ENCODE measurements at places on chromosomes 1 and 21.

DNA sequence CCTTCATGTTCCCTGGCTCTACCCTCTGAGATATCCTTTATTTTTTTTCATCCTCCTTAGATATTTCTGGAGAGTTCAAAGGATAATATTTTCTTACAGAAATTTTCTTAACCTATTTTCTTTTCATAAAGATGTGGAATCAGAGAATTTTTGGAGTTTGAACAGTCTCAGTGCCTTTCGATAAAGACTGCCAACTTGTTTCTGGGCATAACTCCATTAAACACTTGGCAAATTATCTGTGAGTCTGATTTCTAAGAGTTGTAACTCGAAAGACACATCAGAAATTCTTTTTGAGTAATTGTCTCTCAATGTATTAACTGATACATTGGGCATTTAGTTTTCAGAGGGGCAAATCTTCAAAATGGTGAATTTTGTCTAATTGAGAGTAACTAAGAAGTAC lies 1255.6 kb downstream of the NCAM2 start:
- no peak overlapping the region for H3K4me3 ChIP-seq
- H3K4me1 ChIP-seq, result no peaks in the 10 kb centered on the region
- no peaks in the 10 kb centered on the region for H3K36me3 ChIP-seq
- no peaks in the 10 kb centered on the region for H3K27me3 ChIP-seq

- no peak overlapping the region for H3K27ac ChIP-seq
- H3K4me3 ChIP-seq, result no peak overlapping the region
- H3K36me3 ChIP-seq, result no peaks in the 10 kb centered on the region
- peaks cover 20% of the 10 kb centered on the region for H3K27me3 ChIP-seq
Measured at GRCh38 chr1:86466109-86466844, 2.5 kb upstream of the CLCA1 start.

GRCh38 chr21:36576441-36576840 lies 96.5 kb upstream of the CLDN14 start:
- H3K27ac ChIP-seq, result no peak overlapping the region
- peaks cover 4% of the 10 kb centered on the region for H3K4me1 ChIP-seq
- H3K36me3 ChIP-seq, result no peaks in the 10 kb centered on the region
- no peak overlapping the region for H3K4me3 ChIP-seq
- no peaks in the 10 kb centered on the region for H3K27me3 ChIP-seq

DNA sequence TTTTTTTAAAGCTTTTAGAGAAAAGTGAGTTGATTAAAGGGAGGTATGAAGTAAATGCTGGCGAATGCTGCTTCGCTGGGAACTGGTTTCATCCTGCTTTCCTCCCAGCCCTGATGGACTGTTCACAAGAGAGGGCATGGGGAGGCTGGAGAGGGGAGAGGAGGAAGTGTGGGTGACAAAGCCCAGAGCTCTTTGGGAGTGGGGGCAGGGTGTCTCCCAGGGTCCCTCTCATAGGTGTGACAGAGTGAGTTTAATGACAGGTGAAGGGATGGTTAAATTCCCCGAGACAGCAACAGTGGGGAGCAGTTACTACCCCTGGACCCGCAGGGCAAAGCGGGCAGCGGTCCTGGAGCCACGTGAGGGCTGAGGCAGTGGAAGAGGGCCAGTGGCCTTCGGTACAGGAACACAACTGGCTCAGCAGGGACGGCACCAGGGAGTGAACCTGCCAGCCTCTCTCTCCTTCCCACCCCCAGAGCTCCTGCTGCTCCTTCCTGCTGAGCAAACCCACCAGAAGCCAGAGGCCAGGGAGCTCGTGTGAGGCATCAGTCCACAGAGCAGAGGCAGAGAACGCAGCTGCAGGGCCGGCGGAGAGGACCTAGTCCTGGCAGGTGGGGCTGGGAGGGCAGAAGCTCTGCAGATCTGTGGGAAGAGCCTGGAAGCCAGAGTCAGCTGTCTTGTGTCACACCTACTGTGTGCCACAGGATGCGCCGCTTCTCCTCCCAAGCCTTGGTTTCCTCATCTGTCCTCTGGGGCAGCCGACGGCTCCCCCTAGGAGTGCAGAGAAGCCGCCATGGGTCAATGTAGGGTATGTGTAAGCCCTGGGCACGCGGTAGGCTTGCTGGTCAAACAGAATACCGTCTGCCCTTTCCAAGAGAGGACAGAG lies 20.9 kb upstream of the LRP8 start:
- no peak overlapping the region for H3K27ac ChIP-seq
- no peak for DNase-seq
- no peak overlapping the region for H3K4me3 ChIP-seq
- H3K36me3 ChIP-seq, result no peaks in the 10 kb centered on the region
- H3K27me3 ChIP-seq, result peaks cover 8% of the 10 kb centered on the region

Data from activated naive CD8-positive, alpha-beta T cell treated with anti-CD3 and anti-CD28 coated beads, Interleukin-2, amount 10 ng/mL, durations not matched to agents 7 days and 5 days (primary cell).